Activated CD4-positive, alpha-beta T cell treated with anti-CD3 and anti-CD28 coated beads, Interleukin-2, amount 50 U/mL, for 48 hours (primary cell): ENCODE measurements at places on chromosomes 1 and 21.

GRCh38 chr1:10789047-10789791, 7.2 kb downstream of the CASZ1 start:
- no peak for DNase-seq

- DNase-seq = peak; percentile 77
Observed at GRCh38 chr1:145720878-145721671, 1.8 kb downstream of the CD160 start.

DNA sequence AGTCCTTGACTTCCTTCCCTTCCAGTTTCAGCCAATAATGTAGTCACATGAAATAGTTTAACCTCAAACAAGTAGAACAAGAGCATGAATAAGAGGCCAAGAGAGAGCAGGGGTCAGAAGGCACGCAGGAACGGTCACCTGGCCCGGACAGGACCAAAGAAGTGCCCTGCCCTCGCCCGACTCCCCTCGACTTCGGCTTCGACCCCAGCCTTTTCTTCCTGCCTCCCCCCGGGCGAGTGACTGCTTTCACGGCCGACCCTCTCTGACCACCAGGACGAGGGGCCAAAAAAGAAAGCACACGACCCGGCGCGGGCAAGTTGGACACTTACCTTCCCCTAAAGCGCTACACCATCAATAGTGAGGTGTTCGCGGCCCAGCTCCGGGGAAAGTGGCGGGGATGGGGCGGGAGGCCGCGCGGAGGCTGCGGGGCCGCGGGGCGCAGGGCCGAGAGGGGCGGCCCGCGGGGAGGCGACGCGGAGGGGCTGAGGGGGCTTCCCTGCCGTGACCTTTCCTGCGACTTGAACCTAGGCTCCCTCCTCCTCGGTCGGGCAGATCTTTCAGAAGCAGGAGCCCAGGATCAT, 519 bp downstream of the RERE start:
- DNase-seq = peak; percentile 24

- no peak for DNase-seq
Observed at GRCh38 chr1:228268881-228269265, 61.0 kb downstream of the OBSCN start.

DNA sequence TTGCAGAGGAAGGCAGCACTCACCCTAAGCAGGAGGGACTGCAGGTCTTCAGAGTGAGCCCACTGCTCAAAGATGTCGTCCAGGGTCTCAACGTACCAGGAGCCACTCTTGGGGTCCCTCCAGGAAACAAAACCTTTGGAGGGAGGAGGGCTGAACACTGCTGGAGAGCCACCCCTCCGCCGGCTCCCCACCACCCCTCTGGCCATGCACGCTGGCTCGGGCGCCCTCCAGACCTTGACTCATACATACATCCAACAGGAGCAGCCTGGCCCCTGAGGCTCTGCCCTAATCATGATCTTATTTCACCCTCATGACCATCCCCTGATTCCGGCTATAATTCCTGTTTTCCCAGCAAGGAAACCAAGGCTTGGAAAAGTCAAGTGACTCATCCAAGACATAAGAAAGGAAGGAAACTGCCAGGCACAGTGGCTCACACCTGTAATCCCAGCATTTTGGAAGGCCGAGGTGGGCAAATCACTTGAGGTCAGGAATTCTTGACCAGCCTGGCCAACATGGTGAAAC, 18.0 kb downstream of the CELA2B start:
- DNase-seq = no peak
